ENCODE measurements at places on chromosomes 2 and 18.
A peak's percentile ranks its signal among the peaks of the same experiment; 100 is the strongest.

DNA sequence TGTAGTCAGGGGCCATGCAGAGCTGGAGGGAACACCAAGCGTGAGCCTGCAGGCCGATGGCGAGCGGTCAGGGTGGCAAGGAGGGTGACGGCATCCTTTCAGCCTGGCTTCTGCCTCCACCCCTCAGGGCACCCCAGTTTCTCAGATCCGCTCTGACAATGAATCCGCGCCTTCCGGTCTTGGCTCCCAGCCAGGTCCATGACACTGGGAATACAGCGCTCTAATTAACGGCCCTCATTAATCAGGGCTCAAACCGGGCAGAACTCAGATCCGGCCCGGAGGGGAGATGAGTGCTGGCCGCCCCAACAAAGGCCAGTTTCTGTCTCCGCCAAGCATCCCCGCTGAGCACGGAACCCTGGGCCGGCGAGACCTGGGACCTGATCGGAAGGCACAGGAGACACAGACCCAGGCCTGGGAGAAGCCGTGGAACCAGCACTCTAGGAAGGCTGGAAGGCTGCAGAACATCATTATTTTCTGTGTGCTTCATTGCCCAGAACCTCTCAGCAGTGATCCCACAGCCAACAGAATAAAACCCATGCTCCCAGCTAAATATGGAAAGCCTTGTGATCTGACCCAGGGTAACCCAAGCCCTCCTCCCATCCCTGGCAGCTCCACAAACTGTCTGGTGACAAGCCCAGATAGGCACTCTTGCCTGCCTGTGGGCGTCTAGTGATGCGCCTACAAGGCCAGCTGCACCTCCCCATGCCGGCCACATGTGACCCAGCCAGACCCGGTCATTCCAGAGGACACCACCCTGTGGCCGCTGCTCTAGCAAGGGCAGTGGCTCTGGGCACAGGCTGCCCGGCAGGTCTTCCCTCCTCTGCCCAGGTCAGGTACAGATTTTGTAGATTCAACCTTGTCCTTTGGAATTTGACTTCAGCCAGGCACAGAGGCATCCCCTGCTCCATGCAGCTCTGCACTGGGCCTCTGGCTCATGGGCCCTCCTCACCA lies 438.7 kb upstream of the MYT1L start:
- DNase-seq = no peak

- DNase-seq = no peak
Measured at GRCh38 chr2:119104414-119104813, 54.1 kb downstream of the C1QL2 start.

DNA sequence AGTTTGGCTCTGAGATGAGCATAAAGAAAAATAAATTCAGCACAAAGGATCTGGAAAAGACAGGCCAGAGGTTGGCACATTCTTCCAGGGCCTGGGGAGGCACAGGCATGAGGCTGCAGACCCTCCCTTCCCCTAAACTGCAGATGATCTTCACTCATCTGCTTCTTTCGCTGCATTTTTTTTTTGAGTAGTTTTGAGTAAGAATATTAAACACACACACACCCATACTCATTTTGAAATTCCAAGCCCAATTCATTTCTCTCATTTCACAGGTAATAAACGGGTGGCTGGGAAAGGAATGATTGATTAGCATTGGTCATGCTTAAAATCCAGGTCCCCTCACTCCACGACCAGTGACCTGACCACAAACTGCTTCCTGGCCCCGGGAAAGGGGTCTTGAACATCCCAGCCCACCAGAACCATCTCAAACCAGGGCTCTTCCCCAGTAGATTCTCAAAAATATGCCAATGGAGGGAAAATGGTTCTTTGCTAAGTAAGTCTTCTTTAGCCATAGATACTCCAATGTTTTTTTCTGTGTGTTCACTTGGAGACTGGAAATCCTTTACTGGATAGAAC lies 219.6 kb downstream of the ANAPC1 start:
- DNase-seq = no peak

GRCh38 chr2:118294063-118294462 lies 205.8 kb downstream of the INSIG2 start:
- no peak for DNase-seq

DNA sequence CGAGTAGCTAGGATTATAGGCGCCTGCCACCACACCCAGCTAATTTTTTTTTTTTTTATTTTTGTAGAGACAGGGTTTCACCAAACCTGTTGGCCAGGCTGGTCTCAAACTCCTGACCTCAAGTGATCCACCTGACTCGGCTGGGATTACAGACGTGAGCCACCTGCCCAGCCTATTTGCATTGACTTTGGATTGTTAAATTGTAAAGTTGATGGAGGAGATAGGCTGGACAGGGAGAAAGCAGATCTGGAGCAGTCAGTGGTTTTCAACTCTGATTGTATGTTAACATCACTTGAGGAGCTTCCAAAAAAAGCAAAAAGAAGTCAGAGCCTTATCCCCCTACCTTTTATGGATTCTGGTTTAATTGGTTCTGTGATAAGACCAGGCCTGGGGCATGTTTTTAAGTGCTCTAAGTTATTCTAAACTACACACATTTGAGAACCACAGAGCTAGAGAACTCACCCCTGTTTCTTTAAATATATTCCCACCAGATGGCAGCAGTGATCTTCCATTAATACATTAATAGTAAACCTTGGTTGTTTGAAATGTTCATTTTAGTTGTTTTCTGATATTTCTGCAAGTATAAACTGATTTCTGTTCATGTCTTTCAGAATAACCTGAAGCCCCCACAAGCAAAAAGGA lies 7.5 kb downstream of the C2orf49 start:
- no peak for DNase-seq

- no peak for DNase-seq
Measured at GRCh38 chr2:187614756-187615155, 60.5 kb upstream of the TFPI start.

DNA sequence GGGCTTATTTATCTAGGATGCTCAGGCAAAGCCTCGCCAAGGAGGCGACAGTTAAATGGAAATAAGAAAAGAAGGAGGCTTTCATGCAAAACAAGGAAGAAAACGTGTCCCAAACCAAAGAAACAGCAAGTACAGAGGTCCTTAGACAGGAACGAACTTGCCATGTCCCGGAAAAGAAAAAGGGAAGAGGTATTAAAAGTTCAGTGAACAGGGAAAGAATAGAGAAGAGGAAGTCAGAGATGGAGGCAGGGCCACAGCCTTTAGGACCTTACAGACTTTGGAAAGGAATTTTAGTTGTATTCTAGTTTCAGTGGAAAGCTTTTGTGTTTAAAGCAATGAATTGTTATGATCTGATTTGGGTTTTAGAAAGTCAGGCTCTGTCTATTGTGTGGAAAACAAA lies 22.1 kb downstream of the IKZF2 start:
- DNase-seq = no peak

DNA sequence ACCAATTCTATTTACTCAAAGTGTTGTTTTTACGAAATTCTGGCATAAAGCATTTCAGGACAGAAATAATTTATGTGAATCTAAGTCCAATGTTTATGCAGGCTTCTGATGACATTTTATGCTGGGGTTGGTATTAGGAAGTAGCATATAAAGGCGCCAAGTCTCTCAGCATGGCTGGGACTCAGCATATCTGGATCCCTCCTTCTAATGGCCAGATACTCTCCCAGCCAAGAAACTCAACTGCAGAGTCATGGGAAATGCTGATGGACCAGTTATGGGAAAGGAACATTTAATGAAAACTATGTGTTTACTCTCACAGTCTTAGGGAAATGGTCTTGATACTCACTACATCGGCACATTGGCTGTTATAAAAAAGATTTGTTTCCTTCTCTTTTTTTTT lies 392.2 kb downstream of the ARHGAP15 start:
- DNase-seq = no peak

DNA sequence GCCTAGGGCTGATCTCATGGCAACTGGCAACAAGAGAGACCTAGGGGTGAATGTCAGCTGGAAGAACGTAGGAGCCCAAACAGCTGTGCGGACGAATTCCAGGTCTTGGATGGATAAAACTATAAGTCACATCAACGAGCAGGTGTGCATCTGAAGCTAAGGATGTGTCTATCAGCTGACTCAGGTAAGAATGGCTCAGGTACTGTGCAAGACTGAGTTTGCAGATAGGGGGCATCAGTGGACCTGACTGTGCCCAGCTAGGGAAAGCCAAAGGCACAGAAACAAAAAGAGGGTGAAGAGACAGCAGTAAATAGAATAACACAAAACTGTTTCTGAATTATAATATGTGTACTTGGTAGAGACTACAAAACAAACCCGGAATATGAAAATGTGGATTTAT lies 357.3 kb downstream of the ZEB2 start:
- DNase-seq = no peak

GRCh38 chr2:29079887-29080286 lies 5.6 kb upstream of the PCARE start:
- no peak for DNase-seq

GRCh38 chr18:8984131-8984721 lies 118.3 kb upstream of the NDUFV2 start:
- no peak for DNase-seq

- DNase-seq = no peak
Measured at GRCh38 chr2:18123211-18123570, 244.7 kb downstream of the KCNS3 start.

DNA sequence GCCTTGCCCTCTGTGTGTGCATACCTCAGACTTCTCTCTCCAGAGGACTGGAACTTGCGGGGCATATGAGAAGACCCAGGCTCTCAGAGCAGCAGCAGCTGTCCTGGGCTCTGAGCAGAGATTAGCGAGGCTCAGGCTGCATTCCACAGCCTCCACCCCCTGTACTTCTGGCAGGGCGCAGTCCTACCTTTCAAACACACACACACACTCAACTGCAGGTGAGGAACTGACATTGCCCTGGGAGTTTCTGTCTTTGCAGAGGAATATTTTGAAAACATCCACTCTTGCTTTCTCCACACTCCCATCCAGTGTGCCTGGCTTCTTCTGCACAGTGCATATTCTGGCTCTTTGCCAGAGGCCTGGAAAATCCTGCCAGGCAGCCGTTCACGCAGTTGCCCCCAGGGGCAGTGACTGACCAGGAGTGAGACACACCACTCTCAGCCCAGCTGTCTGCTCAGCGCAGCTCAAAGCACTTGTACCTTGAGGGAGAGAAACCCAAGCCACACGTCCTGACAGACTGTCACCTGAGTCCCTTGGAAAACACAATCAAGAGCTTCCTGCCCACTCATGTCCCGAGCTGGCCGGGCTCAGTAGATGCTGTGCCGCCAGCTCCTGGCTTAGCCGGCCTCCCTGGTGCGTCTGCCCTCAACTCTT lies 460.8 kb downstream of the RNF144A start:
- DNase-seq = no peak

DNA sequence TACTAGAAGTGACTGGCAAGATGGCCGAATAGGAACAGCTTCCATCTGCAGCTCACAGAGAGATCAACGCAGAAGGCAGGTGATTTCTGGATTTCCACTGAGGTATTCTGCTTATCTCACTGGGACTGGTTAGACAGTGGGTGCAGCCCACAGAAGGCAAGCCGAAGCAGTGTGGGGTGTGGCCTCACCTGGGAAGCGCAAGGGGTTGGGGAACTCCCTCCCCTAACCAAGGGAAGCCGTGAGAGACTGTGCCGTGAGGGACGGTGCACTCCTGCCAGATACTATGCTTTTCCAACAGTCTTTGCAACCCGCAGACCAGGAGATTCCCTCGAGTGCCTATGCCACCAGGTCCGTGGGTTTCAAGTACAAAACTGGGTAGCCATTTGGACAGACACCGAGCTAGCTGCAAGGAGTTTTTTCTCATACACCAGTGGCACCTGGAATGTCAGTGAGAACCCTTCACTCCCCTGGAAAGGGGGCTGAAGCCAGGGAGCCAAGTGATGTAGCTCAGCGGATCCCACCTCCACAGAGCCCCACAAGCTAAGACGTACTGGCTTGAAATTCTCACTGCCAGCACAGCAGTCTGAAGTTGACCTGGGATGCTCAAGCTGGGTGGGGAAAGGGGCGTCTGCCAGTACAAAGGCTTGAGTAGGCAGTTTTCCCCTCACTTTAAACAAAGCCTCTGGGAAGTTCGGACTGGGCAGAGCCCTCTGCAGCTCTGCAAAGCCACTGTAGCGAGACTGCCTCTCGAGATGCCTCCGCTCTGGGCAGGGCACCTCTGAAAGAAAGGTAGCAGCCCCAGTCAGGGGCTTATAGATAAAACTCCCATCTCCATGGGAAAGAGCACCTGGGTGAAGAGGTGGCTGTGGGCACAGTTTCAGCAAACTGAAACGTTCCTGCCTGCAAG lies 40.1 kb downstream of the PLEK start:
- DNase-seq = no peak

- DNase-seq = peak; percentile 52
Measured at GRCh38 chr2:201654616-201655384, 11.5 kb upstream of the TMEM237 start.

GRCh38 chr2:76721226-76721625 lies 801.0 kb downstream of the LRRTM4 start:
- no peak for DNase-seq

DNA sequence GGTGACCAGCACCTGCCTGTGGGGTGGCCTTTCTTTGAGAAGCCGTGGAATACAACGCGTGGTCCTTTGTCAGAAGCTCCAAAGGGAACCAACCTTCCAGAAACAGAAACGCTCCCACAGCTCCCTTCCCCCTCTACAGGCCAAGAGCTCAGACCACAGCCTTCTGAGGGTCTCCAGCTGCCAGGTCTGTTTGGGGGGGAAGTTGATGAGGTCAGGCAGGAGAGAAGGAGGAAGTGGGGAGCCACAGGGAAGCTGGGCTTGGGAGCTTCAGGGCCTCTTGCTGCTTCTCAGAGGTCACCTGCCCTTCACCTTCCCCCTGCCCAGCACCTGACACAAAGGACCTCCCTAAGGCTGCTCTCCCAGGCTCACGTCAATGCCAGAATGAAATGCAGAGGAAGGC lies 287.7 kb upstream of the ID2 start:
- DNase-seq = no peak

DNA sequence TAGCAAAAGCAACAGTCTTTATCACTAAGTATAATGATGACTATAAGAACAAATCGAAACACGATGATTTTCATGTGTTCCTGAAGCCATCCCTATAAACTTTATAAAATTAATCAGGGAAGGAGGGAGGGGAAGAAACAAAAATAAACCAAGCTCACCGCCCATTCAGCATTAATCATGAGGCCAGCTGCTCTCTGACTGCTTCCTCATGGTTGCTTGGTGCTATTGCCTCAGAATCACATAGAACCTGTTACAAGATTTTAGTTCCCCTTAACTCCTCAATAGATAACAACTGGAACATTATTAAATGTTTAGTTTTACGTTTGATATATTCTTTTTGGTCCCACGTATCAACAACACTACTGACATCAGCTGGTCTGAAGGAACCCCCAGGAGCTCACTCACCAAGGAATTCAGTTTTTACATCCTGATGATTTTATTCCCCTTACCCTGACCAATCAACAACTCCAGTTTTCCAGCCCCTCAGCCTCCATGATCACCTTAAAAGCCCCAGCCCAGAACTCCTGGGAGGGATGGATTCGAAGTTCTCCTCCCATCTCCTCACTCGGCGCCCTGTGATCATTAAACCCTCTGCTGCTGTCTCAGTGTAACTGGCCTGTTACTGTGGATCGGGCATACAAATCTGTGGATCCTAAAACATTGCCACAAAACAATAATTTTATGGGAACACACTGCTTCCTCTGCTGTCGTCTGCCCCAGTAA lies 10.6 kb upstream of the HNRNPLL start:
- DNase-seq = no peak

- DNase-seq = no peak
Measured at GRCh38 chr18:5393779-5394178, 98.3 kb upstream of the ZBTB14 start.

- DNase-seq = no peak
Measured at GRCh38 chr18:35889677-35890076, 82.8 kb upstream of the RMP24 start.

All from AG09319 (cell line).